Left colon (tissue), 2 donors: ENCODE measurements at places on chromosomes 3 and 15.

GRCh38 chr3:108420926-108421325 is 89.5 kb downstream of the MYH15 start:
- DNase-seq: no peak

DNA sequence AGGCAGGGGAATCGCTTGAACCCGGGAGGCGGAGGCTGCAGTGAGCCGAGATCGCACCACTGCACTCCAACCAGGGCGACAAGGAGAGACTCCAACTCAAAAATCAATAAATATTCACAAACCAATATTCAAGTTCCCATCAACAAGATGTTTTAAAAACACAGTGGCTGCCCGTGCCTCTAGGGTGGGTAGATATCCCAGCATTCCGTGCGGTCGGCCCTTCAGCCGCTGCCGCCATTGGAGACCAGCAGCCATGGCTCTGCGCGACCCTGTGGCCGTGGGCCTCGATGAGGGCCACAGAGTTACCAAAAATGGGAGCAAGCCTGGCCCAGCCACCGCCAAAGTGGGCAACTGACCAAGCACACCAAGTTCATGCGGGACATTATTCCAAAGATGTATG is 6.7 kb downstream of the ULK4 start:
- no peak for DNase-seq

GRCh38 chr3:11903047-11903446 is 56.4 kb upstream of the TAMM41 start:
- no peak for DNase-seq

GRCh38 chr3:121493431-121493830 is 52.4 kb downstream of the POLQ start:
- DNase-seq: no peak

GRCh38 chr3:13621381-13622221 is 72.7 kb downstream of the FBLN2 start:
- DNase-seq: no peak

DNA sequence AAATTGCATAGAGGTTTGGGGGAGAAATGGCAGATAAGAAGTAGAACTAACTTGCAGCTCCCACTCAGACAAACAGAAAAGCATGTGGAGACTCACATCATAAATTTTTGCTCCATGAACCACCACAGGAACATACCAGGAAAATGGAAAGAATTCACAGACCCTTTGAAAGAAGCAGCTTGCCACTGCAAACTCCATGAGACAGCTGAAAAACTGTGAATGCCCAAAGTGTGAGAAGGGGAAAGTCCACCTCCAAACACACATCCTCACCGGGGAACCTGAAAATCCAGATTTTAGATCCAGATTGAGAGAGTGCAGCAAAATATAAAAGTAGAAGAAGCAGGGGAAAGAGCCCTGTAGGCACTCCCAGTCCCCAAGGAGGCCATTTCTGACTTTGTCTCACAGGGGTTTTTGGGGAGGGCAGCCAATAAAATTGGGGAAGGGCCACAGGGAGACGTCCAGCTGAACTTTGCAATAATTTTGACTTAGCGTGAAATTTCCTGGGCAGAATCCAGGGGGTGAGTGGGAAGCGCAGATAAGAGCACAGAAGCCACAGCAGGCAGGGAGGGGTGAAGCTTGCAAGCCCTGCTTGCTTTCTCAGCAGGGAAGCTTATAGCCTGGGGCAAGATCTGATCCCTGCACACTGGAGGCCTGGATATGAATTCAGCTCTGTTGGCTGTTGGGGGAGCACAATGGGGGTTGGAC is 183.4 kb upstream of the UBE2E2 start:
- no peak for DNase-seq

DNA sequence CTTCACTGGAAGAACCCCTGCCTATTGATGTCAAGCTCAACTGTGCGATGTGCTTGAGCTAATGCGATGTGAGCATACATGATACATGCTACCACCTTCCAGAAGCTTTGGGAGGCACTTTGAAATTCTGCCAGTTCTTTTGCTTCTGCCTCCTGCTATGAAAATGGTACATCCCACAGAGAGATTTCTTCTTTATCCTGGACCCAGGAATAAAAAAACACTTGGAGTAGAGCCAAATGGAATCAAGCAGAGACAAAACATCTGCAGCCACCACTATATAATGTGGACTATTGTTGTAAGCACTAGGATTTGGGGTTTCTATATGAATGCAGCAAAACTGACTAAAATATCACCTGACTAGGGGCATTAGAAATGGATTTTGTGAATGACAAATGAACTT is 119.9 kb upstream of the GAP43 start:
- DNase-seq: no peak

DNA sequence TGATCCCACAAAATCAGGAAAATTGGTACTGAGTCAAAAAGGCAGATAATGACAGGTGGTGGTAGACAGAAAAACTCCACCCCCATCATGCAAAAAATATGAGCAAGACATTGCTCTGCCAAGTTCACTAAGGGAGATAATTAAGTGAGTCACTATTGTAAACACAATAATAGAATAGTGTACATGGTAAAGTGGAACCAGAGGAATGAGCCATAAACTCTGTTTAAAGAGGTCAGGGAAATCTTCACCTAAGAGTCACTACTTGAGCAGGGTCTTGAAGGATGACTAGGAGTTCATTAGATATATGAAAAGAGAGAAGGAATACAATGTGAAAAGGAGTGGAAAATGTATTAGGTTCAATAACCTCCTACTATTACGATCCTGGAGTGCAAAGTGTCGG is 213.4 kb upstream of the PEX5L start:
- DNase-seq: no peak

GRCh38 chr3:70748593-70748992 is 436.2 kb upstream of the MDFIC2 start:
- no peak for DNase-seq

DNA sequence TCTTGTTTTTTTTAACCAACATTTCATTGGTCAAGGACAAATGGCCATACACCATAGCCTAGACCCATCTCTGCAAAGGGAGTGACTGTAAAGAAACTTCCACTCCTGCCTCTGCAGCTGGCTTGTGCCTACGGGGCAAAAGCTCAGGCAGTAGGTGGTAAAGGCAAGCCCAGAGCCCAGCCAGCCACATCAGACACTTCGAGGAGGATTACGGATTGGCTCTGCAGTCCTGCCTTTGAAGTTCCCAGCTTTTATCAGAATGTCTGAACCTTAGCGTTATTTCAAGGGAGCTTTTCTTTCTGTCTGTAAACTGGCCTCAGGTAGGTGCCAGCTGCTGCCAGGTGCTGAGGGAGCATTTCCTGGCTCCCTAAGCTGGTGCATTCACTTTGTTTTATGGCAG is 15.6 kb downstream of the ZNF710 start:
- DNase-seq: no peak

DNA sequence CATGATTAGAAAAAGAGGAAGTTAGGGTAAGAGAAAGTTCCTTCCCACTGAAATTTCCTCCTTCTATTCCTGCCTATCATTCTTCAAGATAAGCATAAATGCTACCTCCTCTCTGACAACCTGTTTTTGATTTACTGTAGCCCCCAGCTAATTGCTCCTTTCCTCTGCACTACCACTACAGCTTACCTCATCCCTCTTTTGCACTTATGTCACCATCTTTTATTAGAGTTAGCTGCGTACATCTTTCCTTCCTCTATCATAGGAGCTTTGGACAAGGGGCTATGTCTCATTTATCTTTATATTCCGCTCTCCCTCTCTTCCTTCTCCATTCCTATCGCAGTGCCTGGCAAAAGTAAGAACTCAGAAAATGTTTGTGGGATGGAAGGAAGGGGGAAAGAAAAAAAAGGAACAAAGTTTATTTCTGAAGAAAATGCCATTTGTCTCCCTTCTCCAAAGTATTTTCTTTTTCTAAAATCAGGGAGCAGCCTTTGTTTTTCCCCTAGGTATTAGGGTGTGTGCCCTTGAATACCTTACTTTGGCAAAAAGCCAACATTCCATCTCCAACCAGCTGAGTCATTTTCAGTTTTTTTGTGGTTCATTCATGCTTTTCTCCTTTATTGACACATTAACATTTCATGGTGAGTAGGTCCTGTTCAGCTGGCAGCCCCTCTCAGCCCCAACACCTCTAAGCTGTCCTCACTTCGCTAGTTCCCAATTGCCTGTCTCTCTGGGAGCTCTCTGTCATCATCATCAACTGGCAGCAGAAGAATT is 87.6 kb upstream of the SOX2 start:
- no peak for DNase-seq

GRCh38 chr15:100778831-100779288 is 100.8 kb upstream of the ALDH1A3 start:
- DNase-seq: no peak

GRCh38 chr3:50665081-50665840 is 9.5 kb upstream of the DOCK3 start:
- no peak for DNase-seq

DNA sequence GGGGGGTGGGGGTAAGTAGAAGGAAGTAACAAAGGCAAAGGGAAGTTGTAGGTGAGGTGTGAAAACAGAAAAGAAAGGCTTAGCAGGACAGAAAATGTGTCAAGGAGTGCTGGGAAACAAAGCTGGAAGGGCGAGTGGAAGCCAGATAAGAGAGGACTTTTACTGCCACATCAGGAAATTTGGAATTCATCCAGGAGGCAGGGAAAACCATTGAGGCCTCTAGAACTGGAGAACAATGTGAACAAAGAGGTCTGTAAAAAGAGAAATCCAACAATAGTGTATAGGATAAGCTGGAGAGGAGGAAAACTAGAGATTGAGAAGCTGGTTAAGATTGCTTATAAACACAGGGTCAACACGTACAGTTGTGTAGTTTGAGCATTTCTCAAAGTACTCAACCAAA is 116.6 kb downstream of the NTRK3 start:
- DNase-seq: no peak

DNA sequence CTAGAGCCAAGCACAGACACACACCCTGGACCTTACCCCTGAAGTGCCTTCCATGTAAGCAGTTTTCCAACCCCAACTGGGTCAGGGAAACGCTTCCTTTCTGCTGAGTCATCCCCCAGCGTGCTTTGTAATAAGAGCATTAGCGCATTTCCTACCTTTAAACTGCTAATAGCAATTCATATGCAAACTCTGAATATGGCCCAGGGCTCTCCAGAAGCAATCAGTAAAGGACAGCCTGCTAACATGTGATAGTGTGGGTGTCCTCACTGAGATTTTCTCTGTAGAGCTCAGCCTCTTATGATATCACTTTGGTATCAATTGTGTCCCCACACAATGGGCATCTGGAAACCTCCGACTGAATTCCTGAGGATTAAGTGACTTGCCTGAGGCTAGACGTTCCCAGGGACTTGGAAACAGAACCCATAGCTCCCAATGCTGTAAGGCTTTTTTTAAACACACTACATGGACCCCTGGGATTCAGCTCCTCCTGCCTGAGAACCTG is 5.6 kb downstream of the GABRB3 start:
- no peak for DNase-seq

DNA sequence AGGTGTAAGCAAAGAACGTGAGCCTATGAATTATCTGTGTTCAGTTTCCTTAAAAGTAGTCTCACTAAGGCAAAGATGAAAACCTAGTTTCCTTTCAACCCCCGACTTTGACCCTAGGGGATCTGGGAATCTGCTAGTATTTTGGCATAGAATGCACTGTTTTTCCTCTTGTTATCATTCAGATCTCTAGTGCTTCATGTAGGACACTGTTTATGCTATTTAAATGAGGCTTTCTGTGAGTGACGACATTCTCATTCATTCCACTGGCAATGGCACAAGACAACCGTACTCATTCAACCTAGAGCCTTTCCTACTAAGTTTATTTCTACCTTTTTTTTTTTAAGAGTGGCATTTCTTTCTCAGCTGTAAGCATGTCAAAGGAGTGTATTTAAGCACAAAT is 67.0 kb downstream of the CHAC1 start:
- DNase-seq: no peak

GRCh38 chr15:98927996-98928395 is 79.6 kb downstream of the PGPEP1L start:
- no peak for DNase-seq

- DNase-seq: no peak
Measured at GRCh38 chr3:46615050-46615775, 2.9 kb downstream of the FAM240A start.

DNA sequence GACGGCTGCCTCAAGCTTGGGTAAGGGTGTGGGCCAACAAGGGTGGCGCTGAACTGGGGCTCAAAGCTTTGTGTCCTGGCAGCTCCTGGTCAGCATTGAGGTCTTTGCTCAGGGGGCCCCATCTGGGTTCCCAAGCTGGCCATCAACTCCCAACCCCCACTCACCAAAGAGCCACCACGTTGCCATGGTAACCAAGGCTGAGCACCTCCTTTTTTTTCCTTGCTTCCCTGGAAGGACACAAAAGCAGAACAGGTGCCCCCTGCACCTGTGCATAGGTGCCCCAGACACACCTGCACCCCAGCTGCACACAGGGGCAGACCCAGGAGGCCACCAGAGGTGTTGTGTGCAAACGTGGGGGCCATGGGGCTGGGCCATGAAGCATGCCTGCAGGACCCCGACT is 16.5 kb downstream of the UROC1 start:
- no peak for DNase-seq

- no peak for DNase-seq
Measured at GRCh38 chr3:11607816-11608215, 35.9 kb downstream of the VGLL4 start.
